Muscle of leg (tissue), 16 donors: ENCODE measurements at places on chromosomes 7 and 10. TPM values are rescaled to one million over a fixed set of nuclear protein-coding genes. Genes with fewer than 3 reads are reported as not detected.

Gene ANKRD1
- total RNA-seq = 25.6 TPM

Gene TMEM176A
- total RNA-seq = 6.2 TPM

Gene KIF11
- 12.3 TPM for total RNA-seq

Gene FAM131B
- total RNA-seq = 1.4 TPM

Gene CYP26C1
- total RNA-seq = 0.09 TPM

Gene PRTFDC1
- total RNA-seq = 14.0 TPM

Gene CREB5
- 22.7 TPM for total RNA-seq

Gene HSPA12A
- 6.3 TPM for total RNA-seq
